ENCODE measurements at places on chromosomes 7 and 10.

GRCh38 chr7:35030848-35031247 is 6.4 kb downstream of the DPY19L1 start:
- no peak for DNase-seq

DNA sequence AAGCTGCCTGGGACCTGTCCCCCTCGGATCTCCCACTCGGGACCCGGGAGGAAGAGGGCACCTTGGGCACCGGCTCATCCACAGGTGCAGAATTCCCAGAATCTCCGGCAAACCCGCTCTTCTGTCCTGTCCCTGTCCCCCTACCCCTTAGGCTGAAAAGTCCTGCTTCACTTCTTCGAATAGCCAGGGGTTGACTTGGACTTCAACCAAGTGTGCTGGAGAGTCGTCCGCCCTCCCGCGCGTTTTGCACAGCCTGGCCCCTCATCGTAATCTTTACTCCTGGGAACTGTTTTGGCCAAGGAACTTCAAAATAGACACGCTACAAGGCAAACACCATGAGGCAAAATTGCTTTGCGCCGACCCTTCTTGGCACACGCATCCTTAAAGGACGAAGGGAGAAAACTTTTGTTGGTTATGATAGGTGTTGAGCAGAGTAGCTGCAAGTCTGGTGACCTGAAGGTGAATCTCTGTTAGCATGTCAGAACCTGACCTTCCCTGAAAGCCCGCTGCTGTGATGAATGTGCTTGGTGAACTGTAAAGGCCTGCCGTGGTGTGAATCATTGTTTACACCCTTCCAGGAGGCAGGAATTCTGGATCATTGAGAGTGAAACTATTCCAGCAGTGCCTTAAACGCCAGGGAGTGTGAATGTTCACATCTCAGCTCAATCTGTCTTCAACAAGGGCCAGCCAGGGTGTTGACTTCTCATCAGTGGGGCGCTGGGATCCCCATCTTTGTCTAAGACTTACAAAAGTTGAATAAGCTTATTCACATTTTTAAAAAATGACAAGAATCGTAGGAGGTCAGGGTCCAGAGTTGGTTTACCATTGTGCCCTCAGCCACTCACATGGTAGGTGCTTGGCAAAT is 589 bp upstream of the RAPGEF5 start:
- no peak for DNase-seq

- no peak for DNase-seq
Observed at GRCh38 chr7:152602962-152603361, 73.0 kb downstream of the XRCC2 start.

DNA sequence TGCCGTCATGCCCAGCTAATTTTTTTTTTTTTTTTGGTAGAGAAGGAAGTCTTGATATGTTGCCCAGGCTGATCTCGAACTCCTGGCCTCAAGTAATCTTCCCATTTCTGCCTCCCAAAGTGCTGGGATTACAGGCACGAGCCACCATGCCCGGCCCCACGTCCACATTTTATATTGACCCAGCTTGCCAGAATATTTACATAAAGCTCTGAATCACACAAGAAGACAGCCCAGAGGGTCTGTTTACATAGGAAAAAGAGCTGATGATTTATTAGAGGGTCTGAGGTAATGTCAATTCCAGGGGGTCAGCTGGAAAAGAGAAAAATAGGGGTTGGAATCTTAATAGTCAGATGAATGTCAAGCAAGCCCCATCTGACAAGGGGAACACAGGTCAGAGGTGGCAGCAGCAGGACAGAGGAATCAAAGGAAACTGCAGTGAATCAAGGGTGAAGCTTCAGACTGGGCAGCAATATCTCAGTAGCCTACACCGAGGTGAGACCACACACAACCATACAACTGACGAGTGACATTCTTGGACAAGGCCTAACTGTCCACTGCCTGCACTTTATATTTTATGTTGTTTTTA is 15.8 kb upstream of the SLF2 start:
- no peak for DNase-seq

GRCh38 chr10:19811540-19811939 is 4.7 kb upstream of the PLXDC2 start:
- DNase-seq, result no peak

- DNase-seq, result no peak
Observed at GRCh38 chr7:30694774-30695721, 12.8 kb upstream of the CRHR2 start.

DNA sequence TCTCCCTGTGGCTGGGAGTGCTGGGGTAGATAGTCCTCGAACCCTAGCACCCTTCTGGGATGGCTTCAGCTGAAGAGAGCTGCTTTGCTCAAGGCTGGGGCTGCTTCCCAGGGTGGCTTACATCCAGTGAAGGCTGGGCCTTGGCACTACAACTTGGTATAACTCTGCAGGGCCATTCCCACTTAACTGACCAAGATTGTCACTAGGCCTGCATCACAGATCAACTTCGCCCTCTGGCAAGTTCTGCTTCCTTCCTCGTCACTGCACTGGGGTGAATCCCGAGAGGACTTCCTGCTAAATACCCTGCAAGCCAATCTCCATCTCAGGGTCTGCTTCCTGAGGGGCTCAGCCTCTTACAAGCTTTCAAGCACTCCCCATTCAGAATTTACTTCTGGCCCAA is 195.2 kb downstream of the DOCK4 start:
- DNase-seq, result no peak

DNA sequence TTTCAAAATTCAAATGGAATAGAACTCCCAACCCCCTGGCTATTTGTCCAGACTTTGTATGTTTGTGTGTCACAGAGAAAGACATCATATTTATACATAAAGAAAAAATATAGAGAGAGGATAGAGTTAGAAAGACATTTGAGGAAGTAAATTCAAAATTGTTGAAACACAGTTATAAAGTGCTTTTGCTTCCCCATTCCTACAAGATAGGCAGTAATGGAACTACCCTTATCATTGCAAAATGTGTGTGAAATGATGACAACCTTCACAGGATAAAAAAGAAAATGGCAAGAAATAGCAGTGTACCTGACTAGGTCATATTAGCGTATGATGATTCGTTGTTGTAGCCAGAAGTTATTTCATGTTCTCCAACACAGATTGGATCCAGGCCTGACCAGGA is 63.1 kb downstream of the FZD1 start:
- no peak for DNase-seq

GRCh38 chr10:132762267-132762666 is 23.7 kb downstream of the NKX6-2 start:
- no peak for DNase-seq

DNA sequence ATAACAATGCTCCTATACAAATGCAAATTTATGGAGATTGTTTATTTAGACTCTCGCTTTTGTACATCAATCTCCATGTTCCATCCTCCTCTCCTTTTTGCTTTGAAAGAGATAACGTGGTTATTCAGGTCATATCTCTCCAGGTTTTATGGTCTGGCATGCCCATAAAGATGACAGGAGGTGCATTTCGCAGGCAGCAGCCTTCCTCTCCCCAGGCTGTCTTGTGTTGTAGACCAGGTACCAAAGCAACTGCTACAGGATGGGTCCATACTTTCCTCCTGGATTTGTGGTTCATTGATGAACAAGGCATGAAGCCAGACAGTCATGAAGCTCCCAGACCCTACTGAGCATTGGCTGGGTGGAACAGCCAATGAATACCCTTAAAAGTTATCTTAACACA is 400.2 kb upstream of the NPVF start:
- DNase-seq, result no peak

GRCh38 chr10:16583382-16583781 is 61.7 kb upstream of the C1QL3 start:
- no peak for DNase-seq

DNA sequence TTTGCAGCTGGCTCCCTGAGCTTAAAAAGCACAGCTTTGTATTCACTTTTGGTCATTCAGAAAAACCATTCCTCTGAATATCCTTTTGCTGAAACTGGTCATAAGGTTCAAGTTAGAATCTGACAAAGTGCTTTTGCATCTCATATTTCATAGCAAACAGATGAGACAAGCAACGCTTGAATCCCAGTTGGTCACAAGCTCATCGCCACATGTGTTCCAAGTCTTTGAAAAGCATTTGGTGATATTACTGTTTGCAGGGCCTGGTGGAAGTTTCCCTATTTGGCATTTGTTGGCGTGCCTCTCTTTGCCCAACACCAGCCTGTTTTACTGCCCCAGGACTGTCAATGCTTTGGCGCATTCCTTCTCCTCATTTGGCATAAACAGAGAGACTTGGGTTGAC is 10.3 kb downstream of the TACC2 start:
- no peak for DNase-seq

DNA sequence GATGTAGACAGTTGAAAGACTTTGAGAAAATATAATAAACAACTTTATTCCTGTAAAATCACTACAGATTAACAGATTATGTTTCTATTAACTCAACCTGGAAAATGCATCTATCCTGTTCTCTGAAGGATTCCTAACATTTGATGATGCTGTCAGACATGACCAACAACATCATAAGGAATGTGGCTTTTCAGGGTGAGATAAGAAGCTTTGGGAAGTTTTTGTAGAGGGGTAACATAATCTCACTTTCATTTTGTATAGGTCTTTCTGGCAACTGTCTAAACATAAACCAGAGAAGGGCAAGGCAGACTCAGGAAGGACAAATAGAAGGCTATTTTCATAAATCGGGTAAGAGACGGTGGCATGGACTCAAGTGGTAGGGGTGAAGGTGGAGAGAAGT is 112.2 kb downstream of the TES start:
- DNase-seq, result no peak

GRCh38 chr10:63068246-63068645 is 64.9 kb upstream of the NRBF2 start:
- no peak for DNase-seq

- no peak for DNase-seq
Observed at GRCh38 chr7:137480401-137480800, 136.9 kb upstream of the PTN start.

DNA sequence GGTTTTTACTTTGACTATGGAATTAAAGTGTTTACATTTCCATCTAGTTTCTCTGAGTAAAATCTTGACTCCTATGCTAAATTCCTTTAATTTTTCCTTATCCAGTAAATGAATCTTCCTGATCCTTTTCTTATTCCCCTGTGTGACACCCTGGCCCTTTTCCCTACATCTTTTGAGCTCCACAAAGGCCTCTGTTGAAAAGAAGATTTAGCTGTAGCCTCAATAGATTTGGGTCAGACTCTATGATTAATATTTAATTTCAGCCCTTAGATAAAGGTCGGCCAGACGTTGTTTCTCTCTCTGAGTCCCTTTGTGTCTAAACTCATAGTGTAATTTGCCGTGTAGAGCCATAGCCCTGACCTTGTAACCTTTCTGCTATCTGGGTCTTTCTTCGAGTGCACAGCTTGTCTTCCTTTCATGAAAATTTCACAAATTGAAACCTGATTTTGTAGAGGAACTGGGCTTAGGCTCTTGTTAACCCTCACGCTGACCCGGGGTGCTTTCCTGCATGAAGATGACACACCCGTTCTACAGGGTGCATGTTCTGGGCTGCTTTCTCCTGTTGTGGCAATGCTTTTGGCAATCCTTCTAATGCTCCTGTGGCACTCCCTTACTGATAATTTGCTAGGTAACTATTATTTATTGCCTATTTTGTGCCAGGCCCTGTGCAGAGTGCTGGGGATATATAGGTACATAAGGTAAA is 21.2 kb downstream of the LSMEM1 start:
- no peak for DNase-seq

DNA sequence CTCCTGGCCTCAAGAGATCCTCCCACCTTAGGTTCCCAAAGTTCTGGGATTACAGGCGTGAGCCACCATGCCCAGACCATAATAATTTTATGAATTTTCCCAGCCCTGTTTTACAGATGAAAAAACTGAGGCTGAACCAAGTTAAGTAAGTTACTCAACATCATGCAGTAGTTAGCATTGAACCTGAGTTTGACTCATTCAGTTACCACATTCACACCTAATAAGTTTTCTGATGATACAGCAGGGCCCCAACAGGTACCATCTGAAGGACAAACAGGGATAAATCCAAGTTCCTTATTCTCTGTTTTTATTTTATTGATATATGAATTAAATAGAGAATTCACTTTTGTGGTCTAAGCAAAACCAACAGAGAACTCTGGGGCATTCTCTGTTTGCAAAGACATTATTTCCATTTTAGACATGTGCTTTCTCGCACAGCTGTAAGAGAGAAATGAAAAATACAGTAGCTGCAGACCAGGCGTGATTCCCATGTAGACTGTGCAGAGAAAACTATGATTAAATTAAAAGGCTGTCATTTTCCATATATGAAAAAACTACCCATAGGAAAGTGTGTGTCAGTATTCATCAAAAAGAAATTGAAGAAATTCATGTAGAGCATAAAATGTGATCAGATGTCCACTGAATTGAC is 26.6 kb downstream of the APBB1IP start:
- DNase-seq, result no peak

DNA sequence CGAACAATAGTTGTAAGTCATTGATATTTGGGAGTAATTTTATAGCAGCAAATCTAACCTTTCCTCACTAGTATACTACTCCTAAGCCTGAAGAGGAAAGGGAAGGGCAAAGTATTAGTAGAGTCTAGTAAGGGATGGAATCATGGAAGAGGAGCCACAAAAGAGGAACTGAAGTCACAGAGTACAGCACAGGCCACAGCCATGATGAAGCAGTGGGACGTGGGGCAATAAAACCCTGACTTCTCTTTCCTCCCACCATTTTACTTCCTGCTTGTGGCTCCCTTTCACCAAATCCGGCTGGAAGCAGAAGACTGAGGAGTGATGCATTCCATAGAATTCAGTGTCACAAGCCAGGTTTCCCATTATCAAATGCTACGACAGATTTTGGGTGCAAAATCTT is 58.7 kb downstream of the CABCOCO1 start:
- no peak for DNase-seq

GRCh38 chr7:28536259-28536658 is 123.9 kb downstream of the CREB5 start:
- no peak for DNase-seq

DNA sequence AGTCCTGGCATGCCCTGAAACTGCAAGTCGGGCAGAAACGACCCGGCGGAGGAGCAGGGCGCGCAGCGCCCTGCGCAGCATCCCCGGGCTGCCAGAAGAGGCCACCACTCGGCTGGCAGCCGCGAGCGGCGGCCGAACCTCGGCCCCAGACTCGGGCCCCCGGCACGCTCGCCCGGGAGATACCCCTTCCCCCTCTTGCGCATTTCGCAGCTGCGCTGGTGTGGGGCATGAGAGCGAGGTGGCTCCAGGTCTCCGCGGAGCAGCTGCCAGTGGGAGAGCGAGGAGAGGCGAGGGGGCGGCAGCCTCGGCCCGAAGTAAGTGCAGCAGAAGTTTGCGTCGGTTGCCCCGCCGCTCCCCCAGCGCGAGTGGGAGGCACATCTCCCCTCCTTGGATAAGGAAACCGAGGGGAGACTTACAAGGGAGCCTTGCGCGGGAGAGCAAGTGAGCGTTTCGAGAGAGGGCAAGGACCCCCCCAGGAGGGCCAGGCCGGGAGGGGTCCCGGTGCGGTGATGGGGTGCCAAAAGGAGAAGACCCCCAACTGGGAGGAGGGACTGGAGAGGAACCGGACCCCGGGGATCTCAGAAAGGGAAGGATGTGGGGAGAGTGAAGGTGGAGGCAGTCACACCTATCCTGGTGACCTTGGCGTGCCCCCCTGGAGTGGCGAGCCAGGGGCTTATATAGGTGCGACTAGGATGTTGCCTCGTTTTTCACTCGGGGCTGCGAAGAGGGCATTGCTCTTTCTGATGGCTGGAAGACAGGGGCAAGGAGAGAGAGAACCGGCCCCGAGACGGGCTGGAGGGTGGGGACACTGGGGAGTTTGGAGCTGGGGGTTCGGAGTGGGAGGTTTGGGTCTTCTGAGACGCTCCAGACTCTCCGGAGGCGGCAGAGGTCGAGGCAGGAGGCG is 256.3 kb downstream of the OTUD1 start:
- no peak for DNase-seq
